GM10248 (cell line): ENCODE measurements at places on chromosomes 1 and 21.

DNA sequence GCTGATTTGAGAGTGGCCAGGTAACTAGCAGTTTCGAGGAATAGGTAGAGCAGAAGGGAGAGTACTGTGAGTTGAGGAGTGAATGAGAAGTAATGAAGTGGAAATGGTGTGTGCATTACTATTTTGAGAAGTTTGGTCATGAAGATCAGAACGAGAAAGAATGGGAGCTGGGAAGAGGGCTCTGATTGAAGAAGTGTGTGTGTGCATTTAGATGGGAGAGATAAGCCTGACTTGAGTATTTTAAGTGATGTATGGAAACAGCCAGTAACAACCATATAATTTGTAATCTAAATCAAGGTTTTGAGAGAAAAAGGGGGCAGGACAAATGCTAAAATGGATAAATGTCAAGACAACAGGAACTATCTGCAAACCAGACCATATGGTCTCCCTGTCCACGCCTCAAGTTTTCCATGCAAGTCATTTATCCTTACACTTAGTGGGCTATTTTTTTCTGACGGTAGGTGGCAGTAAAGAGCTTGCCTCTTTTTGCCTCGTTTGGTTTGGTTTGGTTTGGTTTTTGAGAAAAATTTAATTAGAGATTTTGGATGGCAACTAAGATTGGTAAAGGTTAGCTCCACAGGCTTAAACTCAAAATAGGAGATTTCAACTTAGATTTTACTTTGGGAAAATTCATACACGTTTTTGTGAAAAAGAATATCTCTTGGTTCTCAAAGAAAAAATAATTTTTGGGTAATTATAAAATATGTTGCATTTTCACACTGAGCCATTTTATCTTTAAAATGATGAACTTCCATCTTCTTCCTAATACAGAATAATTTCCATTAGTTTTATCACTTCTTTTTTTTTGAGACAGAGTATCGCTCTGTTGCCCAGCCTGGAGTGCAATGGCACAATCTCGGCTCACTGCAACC is 9.5 kb upstream of the B3GALNT2 start:
- DNase-seq: peak; percentile 32

GRCh38 chr1:65147424-65148177 is 402 bp upstream of the AK4 start:
- peak; percentile 78 for DNase-seq

GRCh38 chr21:36780861-36781260 is 81.9 kb downstream of the SIM2 start:
- no peak for DNase-seq

DNA sequence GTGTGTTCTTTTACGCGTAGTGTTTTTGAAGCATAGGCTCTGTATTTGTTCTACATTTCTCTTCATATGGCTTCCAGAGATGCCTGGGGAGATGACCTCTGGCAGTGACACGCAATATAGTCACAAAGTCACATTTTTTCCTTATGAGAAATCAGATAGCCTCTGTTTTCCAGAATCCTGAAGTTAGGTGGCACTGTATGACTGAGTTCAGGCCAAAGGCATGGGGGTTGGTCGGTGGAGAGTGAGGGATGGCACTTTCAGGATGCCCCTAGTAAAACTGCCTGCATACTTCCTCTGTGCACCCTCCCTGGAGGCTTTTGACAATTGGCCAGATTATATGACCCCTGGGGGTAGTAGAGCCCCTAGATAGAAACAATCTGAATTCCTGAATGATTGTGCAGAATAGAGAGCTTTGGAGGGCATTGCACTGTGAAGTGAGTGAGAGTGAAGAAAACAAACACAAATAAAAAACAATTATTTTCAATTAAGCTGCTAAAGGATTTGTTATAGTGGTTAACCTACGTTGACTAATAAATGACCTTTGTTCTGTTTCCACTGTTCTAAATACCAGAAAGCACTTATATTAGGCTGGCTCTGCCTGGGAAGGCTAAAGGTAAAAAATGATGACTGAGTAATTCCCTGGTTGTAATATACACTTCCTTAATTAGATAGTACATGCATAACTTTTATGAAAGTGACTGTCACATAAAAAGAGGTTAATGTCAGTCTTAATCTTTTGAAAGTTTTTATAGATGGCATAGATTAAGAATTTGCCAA is 1660.8 kb downstream of the PLA2G4A start:
- DNase-seq: no peak

DNA sequence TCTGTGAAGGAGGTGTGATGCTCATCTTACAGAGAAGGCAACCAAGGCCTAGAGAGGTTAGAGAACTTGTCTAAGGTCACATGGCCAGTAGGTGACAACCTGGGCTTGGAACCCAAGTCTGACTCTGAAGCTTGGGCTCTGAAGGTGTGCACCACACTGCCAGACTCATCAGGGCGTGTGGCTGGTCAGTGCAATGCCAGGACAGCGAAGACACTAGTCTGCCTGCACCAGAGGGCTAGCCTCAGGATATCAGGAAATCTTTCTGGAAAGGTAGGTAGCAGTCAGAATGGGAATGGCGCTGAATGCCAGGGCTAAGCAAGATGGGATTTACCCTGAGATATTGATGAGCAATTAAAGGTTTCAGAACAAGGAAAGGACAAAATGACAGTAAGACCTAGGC is 34.9 kb downstream of the ELK4 start:
- no peak for DNase-seq
